HS-27A (cell line): ENCODE measurements at places on chromosomes 16 and 17.

GRCh38 chr17:78104540-78104941 is 24.0 kb downstream of the TMC6 start:
- DNase-seq, result no peak

DNA sequence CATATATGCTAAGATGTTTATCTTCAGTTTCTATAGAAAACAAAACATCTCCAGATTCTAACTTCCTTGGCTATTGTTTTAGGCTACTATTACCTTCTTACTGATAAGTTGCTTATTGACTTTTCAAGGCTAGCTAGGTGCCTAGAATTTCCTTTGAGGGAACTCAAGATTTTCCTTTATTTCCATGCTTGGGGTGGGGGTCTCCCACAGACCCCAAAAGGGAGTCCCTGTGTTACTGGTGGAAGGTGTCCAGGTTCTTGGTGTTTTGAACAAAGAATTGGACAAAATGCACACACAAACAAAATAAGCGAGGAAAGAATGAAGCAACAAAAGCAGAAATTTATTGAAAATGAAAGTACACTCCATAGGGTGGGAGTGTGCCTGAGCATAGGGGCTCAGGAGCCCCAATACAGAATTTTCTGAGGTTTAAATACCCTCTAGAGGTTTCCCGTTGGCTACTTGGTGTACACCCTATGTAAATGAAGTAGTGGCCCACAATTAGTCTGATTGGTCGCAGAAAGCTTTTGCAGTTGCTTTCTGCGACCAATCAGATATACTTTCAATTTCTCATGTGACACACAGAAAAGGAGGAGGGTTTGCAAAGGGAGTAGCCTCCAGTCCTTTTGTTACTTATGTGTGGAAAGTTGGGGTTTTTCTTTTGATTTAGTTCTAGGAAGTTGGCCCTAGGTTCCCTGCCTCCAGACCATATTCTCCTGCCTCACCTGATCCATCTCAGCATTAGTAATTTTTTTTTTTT is 67.5 kb downstream of the MARF1 start:
- DNase-seq, result no peak

DNA sequence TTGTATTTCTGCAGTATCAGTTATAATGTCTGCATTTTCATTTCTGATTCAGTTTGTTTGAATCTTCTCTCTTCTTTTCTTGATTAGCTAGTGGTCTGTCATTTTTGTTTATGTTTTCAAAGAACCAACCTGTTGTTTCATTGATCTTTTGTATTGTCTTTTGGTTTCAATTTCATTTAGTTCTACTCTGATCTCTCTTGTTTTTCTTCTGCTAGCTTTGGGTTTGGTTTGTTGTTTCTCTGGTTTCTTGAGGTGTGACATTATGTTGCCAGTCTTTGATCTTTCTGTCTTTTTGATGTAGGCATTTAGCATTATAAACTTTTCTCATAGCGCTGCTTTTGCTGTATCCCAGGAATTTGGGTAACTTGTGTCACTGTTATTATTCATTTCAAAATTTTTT is 107.2 kb downstream of the PHKB start:
- no peak for DNase-seq

DNA sequence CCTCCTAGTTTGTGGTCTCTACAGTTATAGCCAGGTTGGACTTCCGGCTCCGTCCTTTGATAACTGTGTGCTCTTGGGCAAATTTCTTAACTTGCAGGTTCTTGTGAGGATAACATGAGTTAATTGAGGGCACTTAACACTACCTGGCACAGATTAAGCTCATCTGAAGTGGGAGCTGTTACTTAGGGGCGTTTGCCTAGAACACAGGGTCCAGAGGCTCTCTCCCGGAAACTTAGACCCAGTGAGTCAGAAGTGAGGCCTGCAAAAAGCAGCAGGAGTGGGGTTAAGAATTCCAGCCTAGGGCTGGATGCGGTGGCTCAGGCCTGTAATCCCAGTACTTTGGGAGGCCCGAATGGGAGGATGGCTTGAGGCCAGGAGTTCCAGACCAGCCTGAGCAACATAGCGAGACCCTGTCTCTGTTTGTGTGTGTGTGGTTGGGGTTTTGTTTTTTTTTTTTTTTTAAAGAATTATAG is 1.4 kb downstream of the MVP start:
- no peak for DNase-seq

DNA sequence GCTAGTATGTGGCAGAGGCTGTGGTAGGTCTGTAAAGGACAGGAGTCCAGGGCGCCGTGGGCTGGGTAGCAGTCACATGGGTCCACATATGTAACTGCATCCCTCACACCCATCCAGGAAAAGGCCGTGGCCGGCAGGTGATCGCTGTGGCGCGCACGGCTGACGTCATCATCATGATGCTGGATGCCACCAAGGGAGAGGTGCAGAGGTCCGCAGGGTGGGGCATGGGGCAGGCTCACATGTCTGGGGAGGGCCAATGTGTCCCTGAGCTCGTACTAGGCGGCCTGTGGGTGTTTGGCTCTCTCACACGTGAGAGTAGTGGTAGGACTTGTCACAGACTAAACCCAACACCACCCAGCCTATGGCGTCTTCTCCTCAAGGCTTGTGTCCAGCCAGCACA is 9.0 kb upstream of the MYO15A start:
- DNase-seq, result no peak

- no peak for DNase-seq
Observed at GRCh38 chr17:50708050-50709000, 611 bp upstream of the ANKRD40 start.
